ENCODE measurements at places on chromosomes 1 and 21.

DNA sequence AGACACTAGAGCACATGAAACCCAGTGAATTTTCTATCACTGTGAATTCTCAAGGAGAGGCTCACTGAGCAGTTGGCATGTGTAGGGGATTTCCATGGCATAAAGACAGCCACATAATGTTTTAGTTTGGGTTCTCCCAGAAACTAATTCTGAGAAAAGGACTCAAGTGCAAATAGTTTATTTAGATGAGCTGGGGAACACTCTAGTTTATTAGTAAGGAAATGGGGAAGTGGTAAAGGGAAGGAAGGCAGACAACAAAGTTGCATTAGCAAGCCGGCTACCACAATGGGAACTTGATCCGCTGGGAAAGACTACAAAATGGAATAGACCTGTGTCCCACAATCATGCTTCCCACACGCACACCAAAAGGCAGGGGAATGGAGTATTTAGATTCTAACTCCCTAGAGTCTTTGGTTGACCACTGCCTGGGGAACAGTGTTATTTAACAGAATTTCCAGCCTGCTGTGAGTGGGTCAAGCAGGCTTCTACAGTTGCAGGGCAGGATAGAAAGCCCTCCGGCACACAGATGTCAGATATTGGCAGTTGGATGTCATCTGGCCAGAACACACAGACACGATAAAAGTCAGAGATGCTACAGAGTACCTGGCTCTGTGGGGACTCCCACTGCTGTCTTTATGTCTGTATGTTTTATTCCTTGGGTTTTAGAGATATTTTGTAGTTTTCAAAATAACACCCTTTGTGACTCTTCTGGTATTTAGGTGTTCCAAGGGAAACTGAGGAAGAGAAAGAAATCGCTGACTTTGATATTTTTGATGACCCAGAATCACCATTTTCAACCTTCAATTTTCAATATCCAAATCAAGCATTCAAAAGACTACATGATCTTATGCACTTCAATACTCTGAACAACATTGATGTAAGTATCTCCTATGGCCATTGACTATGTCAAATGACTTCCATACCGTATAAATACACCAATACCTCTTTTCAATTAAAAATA is 150.1 kb downstream of the PLA2G4A start:
- DNase-seq, result no peak

- no peak for DNase-seq
Observed at GRCh38 chr21:31781737-31782136, 49.8 kb upstream of the SCAF4 start.

GRCh38 chr1:77762072-77762476 is 2.4 kb upstream of the USP33 start:
- no peak for DNase-seq

- DNase-seq, result no peak
Observed at GRCh38 chr1:29453502-29454240, 217.3 kb downstream of the PTPRU start.

GRCh38 chr1:61253059-61253735 is 170.8 kb downstream of the NFIA start:
- no peak for DNase-seq

Data from activated naive CD4-positive, alpha-beta T cell treated with Interleukin-2 at 50 U/mL for 16 hours (primary cell).